CD14-positive monocyte (primary cell): ENCODE measurements at places on chromosomes 11 and 22. TPM values are rescaled to one million over a fixed set of nuclear protein-coding genes. Genes with fewer than 3 reads are reported as not detected.

- no peak for DNase-seq
- no peaks in the 10 kb centered on the region for H3K4me1 ChIP-seq
- no peak overlapping the region for H3K27ac ChIP-seq
- no peaks in the 10 kb centered on the region for H3K27me3 ChIP-seq
Measured at GRCh38 chr11:73343076-73343873, 32.9 kb upstream of the RELT start.

DNA sequence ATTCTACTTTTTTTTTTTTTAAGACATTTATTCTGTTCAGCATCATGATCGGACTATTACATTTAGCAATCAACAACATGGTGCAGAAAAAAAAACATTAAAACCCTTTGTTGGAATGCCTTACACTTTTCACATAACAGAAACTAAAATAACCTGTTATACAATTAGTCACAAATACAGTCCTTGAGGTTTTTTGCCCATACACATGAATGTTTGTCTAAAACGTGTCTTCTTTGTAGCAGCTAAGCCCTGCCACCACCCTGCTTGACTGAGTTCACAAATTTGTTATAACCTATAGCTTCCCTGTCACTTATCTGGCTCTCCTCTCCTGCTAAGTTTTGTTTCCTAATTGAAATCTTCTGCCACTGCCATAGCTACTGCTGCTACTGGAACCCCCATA is 75.4 kb upstream of the ARHGAP20 start:
- no peaks in the 10 kb centered on the region for H3K36me3 ChIP-seq
- DNase-seq, result no peak
- no peaks in the 10 kb centered on the region for H3K4me1 ChIP-seq

GRCh38 chr11:38937709-38938108 is 2339.7 kb upstream of the RAG2 start:
- DNase-seq, result no peak
- no peaks in the 10 kb centered on the region for H3K36me3 ChIP-seq
- H3K4me1 ChIP-seq, result no peaks in the 10 kb centered on the region

GRCh38 chr11:110454609-110455008 is 24.9 kb downstream of the FDX1 start:
- peaks cover 37% of the 10 kb centered on the region for H3K36me3 ChIP-seq
- no peak overlapping the region for H3K27ac ChIP-seq
- DNase-seq, result no peak
- H3K4me1 ChIP-seq, result no peaks in the 10 kb centered on the region
- H3K4me3 ChIP-seq, result no peak overlapping the region

TYR gene
- polyA plus RNA-seq, result not detected

DNA sequence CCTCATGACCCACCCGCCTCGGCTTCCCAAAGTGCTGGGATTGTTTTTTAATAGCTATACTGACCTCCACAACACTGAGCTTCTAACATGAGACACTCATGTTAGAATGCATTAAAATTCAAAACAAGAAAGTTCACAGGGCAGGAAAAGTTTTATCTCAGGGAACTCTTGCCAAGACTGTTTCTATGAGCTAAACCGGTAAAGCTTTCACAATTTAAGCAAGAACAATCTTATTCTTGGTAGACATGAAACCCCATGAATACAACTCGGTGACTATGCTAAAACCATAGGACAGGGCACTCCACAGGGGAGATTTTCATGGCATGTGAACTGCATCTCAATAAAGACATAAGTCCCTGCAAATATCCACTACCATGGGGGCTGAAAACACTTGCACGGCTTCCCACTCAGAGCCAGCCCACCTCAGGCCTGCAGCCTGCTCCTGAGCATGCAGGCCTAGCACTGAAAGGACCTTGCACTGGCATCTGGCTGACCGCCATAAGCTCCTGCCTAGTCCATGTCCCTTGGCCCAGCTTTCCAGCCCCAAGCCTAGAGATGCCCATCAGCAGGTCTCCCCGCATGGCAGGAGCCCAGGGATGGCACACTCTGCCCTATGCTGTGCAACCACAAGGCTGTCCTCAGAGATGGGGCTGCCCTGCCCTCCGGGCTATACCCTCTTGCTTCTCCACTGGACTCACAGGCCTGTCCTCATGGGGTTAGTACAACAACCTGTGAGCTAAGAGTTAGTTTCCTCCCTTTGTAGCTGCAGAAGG is 58.4 kb downstream of the DGCR2 start:
- no peak for DNase-seq
- H3K36me3 ChIP-seq, result peaks cover 100% of the 10 kb centered on the region
- no peaks in the 10 kb centered on the region for H3K27me3 ChIP-seq
- H3K4me3 ChIP-seq, result no peak overlapping the region
- no peaks in the 10 kb centered on the region for H3K4me1 ChIP-seq
- H3K27ac ChIP-seq, result no peak overlapping the region

- no peaks in the 10 kb centered on the region for H3K27me3 ChIP-seq
- DNase-seq, result no peak
- H3K36me3 ChIP-seq, result no peaks in the 10 kb centered on the region
- no peaks in the 10 kb centered on the region for H3K4me1 ChIP-seq
- H3K4me3 ChIP-seq, result no peak overlapping the region
Measured at GRCh38 chr11:86938203-86938899, 16.8 kb downstream of the FZD4 start.

- no peak for DNase-seq
- H3K27ac ChIP-seq, result no peak overlapping the region
- H3K4me1 ChIP-seq, result no peaks in the 10 kb centered on the region
- no peaks in the 10 kb centered on the region for H3K27me3 ChIP-seq
- no peak overlapping the region for H3K4me3 ChIP-seq
Measured at GRCh38 chr11:11451501-11452005, 98.5 kb upstream of the CSNK2A3 start.
